ENCODE measurements at places on chromosomes 3 and 15.

DNA sequence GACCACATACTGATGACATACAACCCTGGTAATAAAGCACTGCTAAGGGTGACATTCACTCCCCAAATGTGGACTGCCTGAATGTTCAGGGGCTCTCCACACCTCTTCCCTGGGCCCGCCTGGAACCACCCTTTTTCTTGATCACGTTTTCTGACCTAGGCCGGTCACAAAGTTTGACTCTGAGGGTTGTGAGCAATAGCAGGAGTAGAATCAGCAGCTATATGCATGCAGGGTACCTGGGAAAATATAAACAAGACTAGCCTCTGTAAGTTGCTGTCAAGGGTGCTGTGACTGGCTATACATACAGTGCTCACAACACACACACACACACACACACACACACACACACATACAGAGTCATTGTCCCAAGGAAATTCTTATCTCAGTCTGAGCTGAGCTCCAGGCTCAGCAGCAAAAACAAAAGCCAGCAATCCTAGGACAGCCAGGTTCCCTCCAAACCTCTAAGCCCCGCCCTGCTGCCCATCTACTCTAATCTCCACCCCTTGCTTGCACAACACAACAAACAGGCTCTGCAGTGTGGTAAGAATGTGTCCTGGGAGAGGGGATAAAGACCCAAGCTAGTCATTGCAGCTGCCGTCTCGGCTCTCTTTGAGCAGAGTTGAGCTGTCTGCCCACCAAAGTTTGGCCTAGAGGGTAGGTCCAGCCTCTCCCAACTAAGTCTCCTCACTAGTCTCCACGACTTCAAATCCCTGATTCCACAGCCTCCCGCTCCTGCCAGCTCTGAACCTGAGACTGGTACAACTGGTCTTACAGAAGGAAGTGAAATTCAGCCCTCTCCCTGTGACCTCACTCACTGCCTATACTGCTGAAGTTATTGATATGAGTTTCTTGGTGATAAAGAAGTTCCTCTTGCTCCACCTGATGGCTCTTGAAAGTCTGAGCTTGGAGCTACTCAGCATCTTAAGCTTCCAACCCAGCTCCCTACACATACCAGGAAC is 2.2 kb downstream of the BMF start:
- DNase-seq, result no peak

GRCh38 chr3:184845819-184846218 is 33.9 kb downstream of the VPS8 start:
- no peak for DNase-seq

DNA sequence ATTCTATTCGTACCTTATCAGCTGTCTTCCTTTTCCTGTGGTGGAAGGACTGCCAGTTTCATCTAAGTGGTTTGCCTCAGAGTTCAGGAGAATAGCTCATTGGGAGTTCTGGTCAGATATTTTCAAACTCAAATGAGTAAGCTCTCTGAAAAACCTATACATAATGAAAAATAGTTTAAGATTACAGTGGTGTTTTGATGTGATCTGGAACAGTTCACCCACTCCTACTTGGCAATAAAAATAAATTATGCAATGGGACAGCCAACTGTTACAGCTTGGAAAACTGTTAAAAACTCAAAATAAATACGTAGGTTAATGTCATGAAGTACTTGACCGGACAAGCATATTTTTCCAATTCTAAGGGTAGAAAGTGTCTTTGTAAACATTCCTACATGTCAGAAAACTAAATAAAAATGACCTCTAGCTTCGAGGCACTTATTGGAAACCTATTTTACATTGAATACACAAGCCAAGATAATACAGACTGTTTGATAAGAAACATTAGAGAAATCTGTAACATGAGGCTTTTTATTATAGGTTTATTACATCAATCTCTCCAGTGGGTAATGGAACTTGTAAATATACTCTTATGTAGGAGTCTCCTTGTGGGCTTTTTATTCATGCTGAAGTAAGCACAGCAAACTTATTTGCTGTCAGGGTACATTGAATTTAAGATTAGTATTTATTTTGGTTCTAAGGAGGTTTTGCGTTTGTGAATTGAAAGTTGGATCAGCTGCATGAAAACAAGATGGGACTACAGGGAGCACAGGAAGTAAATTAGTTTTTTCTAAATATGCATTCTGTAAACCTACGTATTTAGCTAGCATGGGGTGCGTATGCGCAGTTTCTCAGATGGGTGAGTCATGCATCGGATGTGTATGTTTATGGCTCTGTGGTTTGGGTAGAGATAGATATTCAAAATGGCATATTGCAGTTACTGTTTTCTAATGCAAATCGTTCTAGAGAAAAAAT is 453.1 kb downstream of the IL5RA start:
- DNase-seq, result no peak

GRCh38 chr3:27031476-27031875 is 337.7 kb downstream of the NEK10 start:
- DNase-seq, result no peak

DNA sequence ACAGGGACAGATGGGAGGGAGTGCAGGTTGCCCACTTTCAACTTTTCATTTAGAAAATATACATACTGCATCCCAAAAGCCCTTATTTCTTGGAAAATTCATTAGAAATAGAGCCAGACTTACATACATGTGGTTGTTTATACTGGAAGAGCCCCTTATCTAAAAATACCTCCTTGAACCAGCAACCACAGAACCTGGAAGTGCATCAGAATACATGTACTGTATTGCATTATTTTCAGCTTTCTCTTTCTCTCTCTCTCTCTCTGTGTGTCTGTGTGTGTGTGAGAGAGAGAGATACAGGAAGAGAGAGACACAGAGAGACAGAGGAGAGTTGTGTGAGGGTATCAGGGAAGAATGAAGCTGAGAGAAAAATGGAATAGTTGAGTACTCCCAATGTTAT is 29.5 kb upstream of the LSAMP start:
- no peak for DNase-seq

- no peak for DNase-seq
These were observed 74.5 kb downstream of the TBC1D2B start for GRCh38 chr15:78002996-78003395.

GRCh38 chr15:43347114-43347513 is 16.7 kb upstream of the LCMT2 start:
- DNase-seq, result no peak

DNA sequence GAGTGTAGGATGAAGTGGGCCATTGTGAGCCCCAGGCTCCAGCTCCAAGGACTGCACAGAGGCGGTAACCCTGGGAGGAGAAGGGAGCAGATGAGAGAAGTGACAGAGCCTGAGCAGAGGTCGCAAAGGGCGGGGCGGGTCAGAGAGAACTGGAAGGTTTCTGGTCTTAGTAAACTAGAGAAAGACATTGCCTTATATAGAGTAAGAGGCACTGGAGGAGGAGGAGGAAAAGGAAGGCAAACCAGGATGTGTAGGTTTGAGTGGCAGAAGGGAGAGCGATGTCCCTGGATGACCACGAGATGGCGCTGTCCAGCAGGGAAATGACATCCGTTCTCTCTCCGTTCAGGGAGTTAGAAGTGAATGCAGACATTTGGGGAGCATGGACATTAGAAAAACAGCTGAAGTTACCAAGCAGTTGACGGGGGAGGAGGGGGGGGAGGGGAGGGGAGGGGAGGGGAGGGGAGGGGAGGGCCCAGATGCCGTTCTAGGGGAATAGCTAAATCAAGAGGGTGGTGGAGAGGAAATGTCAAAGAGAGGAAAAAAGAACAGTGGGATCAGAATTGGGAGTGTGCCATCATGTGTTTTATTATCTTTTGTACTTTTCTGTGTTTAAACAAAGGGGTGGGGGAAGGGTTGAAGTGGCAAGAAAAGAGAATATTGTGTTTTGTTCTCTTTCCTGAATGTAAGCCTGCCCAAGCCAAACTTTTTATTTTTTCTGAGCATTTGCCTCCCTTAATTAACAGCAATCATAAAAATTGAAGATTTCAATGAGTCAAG is 48.8 kb downstream of the STARD5 start:
- DNase-seq, result peak; percentile 34

GRCh38 chr15:28116521-28117431 is 17.7 kb upstream of the OCA2 start:
- no peak for DNase-seq

- no peak for DNase-seq
These were observed 11.9 kb downstream of the GTPBP8 start for GRCh38 chr3:113002679-113003078.

- no peak for DNase-seq
These were observed 6.1 kb downstream of the DNASE1L3 start for GRCh38 chr3:58204720-58205119.

- no peak for DNase-seq
These were observed 126.7 kb downstream of the LPP start for GRCh38 chr3:188280627-188281026.

DNA sequence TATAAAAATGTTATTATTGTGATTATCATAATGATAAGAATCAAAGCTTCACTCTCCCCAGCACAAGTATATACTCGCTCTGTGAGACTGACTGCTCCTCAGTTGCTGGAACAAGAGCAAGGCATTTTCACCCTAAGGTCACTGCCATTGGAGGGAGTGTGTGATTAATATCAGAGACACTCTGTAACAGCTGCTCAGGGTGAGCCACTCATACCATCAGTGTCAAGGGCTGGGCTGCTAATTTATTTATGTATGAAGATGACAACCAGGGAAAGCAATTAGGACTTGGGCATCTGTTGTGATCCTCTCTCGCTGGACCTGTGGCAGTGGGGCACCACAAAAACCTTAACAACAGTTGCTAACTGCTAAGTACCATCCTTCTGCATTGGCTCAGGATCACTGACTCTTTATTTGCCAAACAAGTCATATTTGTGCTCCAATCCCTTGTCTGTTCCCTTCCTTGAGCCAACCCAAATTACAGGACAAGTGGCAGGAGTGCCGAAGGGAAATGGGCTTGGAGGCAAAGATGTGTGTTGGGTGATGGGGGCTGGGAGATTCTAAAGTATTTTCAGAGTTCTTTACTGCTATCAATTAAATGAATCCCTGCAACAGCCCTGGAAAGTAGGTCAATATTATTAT is 297.5 kb upstream of the STT3B start:
- DNase-seq, result no peak

DNA sequence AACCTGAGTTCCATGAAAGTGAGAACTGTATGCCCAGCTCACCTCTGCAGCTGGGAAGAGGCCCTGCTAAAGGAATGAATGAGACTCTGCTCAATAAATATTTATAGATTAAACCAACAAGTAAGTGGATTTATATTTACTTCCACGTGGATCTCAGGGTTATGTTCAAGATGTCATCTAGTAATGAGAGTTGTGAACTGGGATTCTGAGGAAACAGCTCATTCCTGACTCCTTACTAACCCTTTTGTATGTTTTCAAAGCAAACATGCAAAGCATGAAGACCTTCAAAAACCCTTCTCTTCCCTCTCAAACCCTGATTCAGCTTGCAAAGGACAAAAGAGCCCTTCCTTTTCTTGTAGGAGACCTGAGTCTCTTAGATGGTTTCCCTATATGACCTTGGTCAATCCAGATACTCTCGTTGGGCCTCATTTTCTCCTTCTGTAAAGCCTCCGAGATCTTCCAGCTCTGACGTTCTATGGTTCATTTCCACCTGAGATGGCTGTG is 53.4 kb downstream of the LSM3 start:
- DNase-seq, result no peak

GRCh38 chr3:150458001-150458400 is 49.9 kb downstream of the TSC22D2 start:
- no peak for DNase-seq

DNA sequence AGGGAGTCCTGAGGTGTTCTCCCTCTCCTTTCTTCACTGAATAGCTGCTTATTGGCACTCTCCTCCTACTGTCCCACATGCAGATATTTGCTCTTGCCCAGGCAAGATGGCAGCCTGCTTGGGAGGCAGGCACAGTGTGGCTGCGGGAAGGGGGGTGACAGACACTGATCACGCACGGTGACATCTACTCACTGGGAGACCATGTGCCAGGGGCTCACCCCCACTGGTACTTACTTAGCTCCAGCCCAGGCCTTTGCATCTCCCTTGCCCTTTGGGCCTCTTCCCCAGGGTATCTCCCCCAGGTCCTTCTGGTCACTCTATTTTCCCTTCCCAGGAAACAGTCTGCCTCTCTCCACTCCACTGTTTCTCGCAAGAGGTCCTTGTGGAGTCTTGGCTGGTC is 6.4 kb downstream of the PLA2G4E start:
- DNase-seq, result no peak

DNA sequence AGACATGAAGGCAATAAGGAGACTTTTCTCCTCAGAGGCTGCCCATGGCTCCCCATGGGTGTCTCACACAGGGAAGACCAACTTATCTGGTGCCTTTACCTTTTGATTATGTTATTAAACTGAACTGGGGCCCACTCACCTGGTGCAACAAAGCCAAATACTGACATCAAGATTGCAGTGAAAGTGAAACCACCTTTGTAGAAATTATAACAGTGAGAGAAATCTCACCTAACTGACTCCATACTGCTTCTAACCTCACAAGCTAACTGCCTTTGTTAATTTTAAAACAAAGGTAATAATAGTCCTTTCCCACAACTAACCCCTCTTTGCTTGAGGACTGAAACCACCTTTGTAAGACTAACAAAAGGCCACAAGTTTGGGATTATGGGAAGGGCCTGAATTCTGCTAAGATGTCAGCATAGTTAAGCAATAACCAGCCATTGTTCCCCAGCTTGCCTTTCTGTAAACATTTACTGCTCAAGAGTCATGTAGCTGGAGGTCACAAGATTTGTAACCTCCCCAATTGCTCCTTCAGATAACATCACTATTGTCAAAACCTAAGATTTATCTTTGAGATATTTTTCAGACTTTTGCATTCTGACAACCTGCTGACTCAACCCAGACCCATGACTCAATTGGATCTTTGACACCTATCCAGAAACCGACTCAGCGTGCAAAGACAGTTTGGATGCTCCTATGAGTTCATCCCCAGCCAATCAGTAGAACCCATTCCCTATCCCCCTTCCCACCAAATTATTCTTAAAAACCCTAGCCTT is 420.3 kb upstream of the CFAP20DC start:
- no peak for DNase-seq

- DNase-seq, result no peak
These were observed 105.1 kb downstream of the MEX3B start for GRCh38 chr15:81940467-81941451.

GRCh38 chr3:187465503-187465902 is 97.3 kb downstream of the RTP4 start:
- DNase-seq, result no peak

DNA sequence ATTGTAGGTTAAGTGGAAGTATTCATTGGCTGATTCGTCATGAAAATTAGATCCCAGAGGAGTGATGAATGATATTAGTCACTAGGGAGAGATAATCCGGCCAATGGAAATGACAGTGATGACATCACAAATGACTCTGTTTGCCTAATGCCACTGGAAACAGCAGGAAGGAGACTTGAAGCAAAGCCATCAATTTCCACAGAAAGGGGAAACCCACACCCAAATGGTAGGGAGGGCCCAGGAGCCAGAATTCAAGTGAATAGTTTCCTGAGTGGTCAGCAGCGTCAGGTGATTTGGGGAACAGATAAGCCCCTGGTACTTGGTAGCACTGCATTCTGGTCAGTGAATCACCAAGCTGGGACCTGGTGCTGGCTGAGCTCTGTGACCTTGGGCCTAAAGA is 3.3 kb upstream of the ADAMTS9 start:
- no peak for DNase-seq
